Adrenal gland (tissue), 19 donors: ENCODE measurements at places on chromosomes 3 and 15. TPM values are rescaled to one million over a fixed set of nuclear protein-coding genes. Genes with fewer than 3 reads are reported as not detected.

ZNF35 gene
- total RNA-seq = 2.8 TPM

TRIM42 gene
- total RNA-seq = not detected

CTXND1 gene
- total RNA-seq = 2.7 TPM

PTX3 gene
- 10.8 TPM for total RNA-seq

FAM3D gene
- total RNA-seq = not detected

- no peak for DNase-seq
Observed at GRCh38 chr3:117005274-117005673, 295.7 kb downstream of the TUSC7 start.

DNA sequence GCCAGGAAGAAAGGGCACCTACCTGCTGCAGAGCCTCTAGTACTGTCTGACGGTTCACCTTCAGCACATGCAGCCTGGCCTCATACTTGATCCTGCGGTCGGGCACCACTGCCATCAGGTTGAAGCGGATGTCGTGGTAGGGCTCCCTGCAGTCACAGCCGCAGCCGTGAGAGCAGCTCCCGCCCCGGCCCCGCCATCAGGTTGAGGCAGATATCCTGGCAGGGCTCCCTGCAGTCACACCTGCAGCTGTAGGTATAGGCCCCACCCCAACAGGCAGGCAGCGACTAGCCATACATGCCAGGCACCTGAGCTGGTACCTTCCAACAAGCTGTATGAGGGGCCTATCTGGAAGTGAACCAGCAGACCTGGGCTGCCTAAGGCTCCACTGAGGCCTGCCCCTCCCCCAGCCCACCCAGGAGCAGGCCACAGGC is 38.7 kb downstream of the SEMA3G start:
- no peak for DNase-seq

GRCh38 chr3:122890720-122891220 is 95.9 kb downstream of the SLC49A4 start:
- no peak for DNase-seq

GRCh38 chr3:99803297-99803696 is 14.4 kb upstream of the CMSS1 start:
- no peak for DNase-seq

GRCh38 chr3:114456742-114457141 is 162.9 kb downstream of the TIGIT start:
- DNase-seq = no peak

- no peak for DNase-seq
Observed at GRCh38 chr15:52308446-52309153, 13.0 kb upstream of the MYO5C start.

DNA sequence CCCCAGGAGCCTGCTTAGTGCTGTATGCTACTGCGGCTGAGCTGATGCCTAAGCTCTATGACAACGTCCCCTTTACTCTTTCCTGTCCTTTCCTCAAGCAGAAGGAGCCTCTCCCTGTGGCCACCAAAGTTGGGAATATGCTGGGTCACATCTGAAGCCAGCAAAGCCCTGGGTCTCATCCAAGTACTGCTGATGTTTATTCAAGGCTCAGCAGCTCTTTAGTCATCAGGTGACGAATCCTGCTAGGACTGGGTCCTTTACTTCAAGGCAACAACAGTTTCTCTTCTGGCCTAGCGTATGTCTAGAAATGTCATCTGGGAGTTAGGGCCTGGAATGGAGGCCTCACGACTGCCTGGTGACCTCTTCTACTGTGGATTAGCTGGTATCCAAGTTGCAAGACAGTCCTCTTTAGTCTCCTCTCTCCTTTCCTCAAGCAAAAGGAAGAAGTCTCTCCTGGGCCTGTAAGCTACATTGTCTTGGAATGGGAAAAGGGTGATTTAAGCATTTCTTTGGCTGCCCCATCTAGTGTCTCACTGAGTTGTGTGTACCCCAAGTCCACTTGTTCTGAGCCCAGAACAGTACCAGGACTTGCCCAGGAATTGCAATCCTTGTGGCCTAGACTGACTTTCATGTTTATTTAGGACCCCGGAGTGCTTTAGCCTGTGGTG is 63.9 kb downstream of the TNFAIP8L3 start:
- DNase-seq = peak; percentile 82

DNA sequence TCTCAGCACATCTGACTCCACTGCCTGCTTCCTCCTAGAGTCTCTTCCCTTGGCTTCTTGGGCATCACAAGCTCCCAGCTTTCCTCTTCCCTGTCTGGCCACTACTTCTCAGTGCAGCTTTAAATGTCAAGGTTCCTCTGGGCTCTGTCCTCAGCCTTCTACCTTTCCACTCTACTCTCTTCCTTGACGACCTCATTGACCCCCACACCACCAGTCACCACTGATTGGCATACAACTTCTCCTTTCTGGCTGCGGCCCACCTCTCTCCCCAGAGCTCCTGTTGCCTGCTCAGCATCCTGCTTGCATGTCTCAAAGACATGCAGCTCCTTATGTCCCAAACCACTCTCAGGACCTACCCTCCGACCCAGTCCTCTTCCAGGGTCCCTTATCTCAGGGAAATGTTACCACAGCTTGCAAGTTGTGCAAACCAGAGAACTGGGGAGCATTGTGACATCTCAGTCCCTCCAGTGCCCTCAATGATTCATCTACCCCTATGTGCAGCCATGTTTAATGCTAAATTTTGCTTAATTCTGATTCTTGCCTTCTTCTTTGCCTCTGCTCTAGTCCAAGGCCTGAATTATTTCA is 49.9 kb downstream of the TRPM1 start:
- DNase-seq = no peak

DNA sequence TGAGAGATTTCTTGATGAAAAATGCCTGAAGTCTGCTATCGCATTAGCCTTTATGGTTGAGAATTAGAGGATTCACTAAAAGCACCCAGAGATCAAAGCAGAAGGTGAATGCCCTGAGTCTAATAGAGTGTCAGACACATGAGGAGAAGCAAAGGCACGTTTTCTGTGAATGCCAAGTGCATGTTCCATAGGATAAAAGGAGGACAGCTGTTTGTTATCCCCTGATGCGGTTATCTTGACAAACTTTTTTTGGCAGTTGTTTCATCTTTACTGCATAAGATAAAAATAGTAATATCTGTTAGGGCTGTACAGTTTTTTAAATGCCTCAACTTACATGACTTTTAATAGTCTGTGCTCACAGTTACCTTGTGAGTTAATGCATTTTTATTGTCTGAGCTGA is 65.3 kb upstream of the CD96 start:
- DNase-seq = no peak

- DNase-seq = no peak
Observed at GRCh38 chr3:138437281-138437680, 2.9 kb downstream of the ESYT3 start.

DNA sequence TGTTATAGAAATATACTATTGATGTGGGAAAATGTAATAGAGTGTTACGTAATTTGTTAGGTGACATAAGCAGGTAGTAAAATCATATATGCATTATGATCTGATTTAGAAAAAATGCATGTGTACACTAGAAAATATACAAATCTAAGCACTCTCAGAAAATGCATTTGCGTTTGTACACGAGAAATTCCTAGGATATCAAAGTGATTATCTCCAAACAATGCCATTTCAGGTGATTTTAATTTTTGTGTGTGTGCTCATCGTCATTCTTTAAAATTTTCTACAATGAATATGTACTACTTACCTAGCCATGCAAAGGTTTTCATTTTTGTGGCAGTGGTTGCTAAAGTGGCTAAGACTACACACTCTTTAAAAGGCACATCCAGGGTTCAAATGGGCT is 140.8 kb upstream of the RAD18 start:
- DNase-seq = no peak

DNA sequence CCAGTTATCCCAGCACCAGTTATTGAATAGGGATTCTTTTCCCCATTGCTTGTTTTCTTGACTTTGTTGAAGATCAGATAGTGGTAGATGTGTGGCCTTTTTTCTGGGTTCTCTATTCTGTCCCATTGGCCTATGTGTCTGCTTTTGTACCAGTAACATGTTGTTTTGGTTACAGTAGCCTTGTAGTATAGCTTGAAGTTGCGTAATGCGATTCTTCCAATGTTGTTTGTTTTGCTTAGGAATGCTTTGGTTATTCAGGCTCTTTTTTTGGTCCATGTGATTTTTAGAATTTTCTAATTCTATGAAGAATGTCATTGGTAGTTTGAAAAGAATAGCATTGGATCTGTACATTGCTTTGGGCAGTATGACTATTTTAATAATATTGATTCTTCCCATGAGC is 94.3 kb upstream of the CHMP2B start:
- no peak for DNase-seq

DNA sequence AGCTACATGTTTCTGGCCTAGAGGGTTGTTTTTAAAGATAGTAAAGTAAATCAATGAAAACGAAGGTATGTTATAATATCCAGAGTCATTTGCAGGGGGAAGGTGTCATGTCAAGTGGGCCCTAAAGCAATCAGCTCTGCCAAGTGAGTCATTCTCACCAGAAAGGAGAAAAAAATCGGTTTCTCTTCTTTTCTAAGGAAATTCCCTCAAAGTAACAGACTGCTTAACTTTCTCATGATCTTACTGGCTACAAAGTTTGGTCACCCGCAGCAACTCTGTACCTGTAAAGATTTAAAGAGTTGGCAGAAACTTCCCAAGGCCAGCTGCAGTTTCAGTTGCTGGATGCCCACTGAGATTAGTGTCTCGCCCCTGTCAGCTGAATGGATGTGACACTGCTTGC is 5.5 kb upstream of the FSIP1 start:
- no peak for DNase-seq

GRCh38 chr3:119653876-119654275 is 6.5 kb downstream of the POPDC2 start:
- DNase-seq = no peak

GRCh38 chr3:143897576-143898295 is 49.5 kb upstream of the SLC9A9 start:
- no peak for DNase-seq
